ENCODE measurements at places on chromosomes 2 and 18. TPM values are rescaled to one million over a fixed set of nuclear protein-coding genes. Genes with fewer than 3 reads are reported as not detected.

The MROH2A gene
- total RNA-seq: under 0.01 TPM

The ALK gene
- total RNA-seq: under 0.01 TPM

The FOXI3 gene
- total RNA-seq: not detected

The TCF23 gene
- not detected for total RNA-seq

The HDAC4 gene
- total RNA-seq: 15.5 TPM

The TMEM17 gene
- total RNA-seq: 1.8 TPM

The IL36A gene
- total RNA-seq: not detected

The FOXD4L1 gene
- 0.09 TPM for total RNA-seq

The AKAIN1 gene
- not detected for total RNA-seq

The HEATR5B gene
- 14.4 TPM for total RNA-seq

The GYPC gene
- 125 TPM for total RNA-seq

The TTN gene
- under 0.01 TPM for total RNA-seq

The ATP6V1B1 gene
- 0.71 TPM for total RNA-seq

The VWA3B gene
- total RNA-seq: 0.09 TPM

The SPOPL gene
- total RNA-seq: 20.6 TPM

The HSPE1 gene
- 114 TPM for total RNA-seq

The ATIC gene
- 21.2 TPM for total RNA-seq

The SERPINB11 gene
- total RNA-seq: not detected

The INHBB gene
- 0.09 TPM for total RNA-seq

The IL36B gene
- not detected for total RNA-seq

The EVX2 gene
- under 0.01 TPM for total RNA-seq

The KLHL14 gene
- not detected for total RNA-seq

The TGFA gene
- 0.28 TPM for total RNA-seq

The SOX11 gene
- total RNA-seq: under 0.01 TPM

The SLC11A1 gene
- 0.14 TPM for total RNA-seq

The ZAP70 gene
- total RNA-seq: not detected

The MC2R gene
- not detected for total RNA-seq

The SCYGR4 gene
- total RNA-seq: not detected

The TRIM43 gene
- not detected for total RNA-seq

The SCN9A gene
- total RNA-seq: 7.8 TPM

The INO80B gene
- total RNA-seq: 14.9 TPM

The ADRA2B gene
- total RNA-seq: 0.09 TPM

The NCKAP1 gene
- 93.6 TPM for total RNA-seq

The LIPG gene
- 12.4 TPM for total RNA-seq

The RDH14 gene
- 20.2 TPM for total RNA-seq

The FAP gene
- total RNA-seq: 148 TPM

The MFSD6 gene
- 15.1 TPM for total RNA-seq

The CELF4 gene
- not detected for total RNA-seq

The TMEM185B gene
- total RNA-seq: 18.1 TPM

The ZNF521 gene
- total RNA-seq: 25.0 TPM

The DRC1 gene
- total RNA-seq: not detected

The TUBA3E gene
- not detected for total RNA-seq

The TGIF1 gene
- total RNA-seq: 179 TPM

The QPCT gene
- total RNA-seq: 9.5 TPM

The FRZB gene
- 0.09 TPM for total RNA-seq

The SEC11C gene
- total RNA-seq: 21.6 TPM

Data from smooth muscle cell of bladder (primary cell).